ENCODE measurements at places on chromosomes 3 and 15. TPM values are rescaled to one million over a fixed set of nuclear protein-coding genes. Genes with fewer than 3 reads are reported as not detected.

C2CD4B gene
- 0.96 TPM for total RNA-seq

NANOGP8 gene
- total RNA-seq = 2.1 TPM

SEMA6D gene
- total RNA-seq = 2.0 TPM

SLC15A2 gene
- 3.8 TPM for total RNA-seq

GOLGA8A gene
- total RNA-seq = 37.2 TPM

MFN1 gene
- total RNA-seq = 46.6 TPM

CLDN16 gene
- not detected for total RNA-seq

CAMKV gene
- total RNA-seq = 56.6 TPM

DNA sequence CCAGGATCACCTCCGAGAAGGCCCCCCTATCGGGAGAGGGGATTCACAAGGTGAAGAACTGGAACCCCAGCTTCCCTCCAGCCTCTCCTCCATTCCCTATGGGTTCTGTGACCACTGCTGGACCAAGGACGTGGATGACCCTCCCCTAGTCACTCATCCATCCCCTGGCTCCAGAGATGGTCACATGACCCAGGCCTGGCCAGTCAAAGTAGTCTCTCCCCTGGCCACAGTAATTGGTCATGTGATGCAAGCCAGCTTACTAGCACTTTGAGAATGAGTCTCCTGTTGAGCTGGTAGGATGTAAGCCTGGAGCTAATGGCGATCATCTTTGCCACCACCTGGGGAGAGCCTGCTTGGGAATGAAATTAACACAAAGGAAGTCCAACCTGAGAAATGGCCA is 3.9 kb downstream of the CAMK1 start:
- no peak overlapping the region for H3K27ac ChIP-seq
- DNase-seq = no peak
- peaks cover 59% of the 10 kb centered on the region for H3K27me3 ChIP-seq
- H3K4me1 ChIP-seq = peaks cover 15% of the 10 kb centered on the region
- no peak overlapping the region for H3K4me3 ChIP-seq
- H3K36me3 ChIP-seq = no peaks in the 10 kb centered on the region

- no peak for DNase-seq
- H3K27me3 ChIP-seq = no peaks in the 10 kb centered on the region
- H3K4me1 ChIP-seq = peaks cover 58% of the 10 kb centered on the region
- H3K4me3 ChIP-seq = peak overlapping the region; percentile 51
- 0 out of 2 replicates have a peak, but pooled peaks cover 4% of the 10 kb centered on the region for H3K36me3 ChIP-seq
Measured at GRCh38 chr3:180116658-180117057, 79.9 kb upstream of the PEX5L start.

DNA sequence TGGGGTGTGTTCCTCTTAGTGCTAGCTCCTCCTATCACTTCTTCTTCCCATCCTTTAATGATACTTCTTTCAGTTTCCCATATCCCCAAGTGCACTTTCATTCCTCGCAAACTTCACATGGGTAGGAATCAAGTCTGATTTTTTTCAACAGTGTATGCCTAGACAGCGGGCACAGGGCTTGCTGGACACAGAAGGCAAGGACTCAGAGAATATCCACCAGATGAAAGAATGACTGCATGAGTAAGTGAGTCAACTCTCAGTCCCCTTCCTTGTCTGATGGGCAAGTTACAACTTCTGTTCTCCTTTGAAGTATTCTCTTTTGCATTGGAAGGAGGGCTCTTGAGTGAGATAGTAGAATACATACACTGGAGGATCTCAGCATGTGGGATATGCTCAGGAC is 3.1 kb upstream of the SQOR start:
- DNase-seq = no peak
- H3K27ac ChIP-seq = no peak overlapping the region
- H3K4me1 ChIP-seq = peaks cover 7% of the 10 kb centered on the region
- H3K27me3 ChIP-seq = peaks cover 56% of the 10 kb centered on the region
- H3K36me3 ChIP-seq = peaks cover 4% of the 10 kb centered on the region

DNA sequence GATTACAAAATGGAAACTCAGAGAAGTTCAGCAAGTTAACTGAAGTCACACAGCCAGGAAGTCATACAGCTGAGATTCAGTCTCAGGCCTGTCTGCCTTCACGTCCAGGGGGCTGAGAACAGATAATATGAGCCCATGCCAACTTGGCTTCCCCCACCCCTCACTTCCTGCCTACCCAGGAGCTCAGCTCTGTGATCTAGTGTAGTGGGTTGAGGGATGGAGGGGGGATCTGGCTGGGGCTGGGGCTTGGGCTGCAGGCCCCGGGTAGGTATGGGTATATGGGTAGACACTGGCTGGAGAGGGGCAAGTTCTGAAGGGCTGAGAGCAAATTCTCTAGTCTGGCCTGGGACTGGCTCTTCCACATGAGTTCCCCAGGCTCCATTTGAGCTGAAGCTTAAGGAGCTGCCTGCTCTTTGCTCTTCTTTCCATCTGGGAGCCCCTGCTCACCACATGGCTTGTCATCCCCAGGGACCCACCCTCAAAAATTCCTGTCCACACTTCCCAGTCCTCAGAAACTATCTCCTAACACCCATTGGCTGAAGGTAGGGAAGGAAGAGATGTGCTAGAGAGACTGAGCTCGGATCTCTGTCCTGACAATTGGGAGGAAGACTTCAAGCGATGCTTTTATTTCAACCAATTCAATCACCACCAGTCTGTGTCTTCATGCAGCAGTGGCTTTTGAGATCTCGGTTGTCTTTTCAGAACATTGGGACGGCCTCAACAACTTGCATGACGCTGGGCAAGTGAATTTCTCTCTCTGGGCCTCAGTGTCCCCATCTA is 2.0 kb downstream of the RASGRF1 start:
- peaks cover 6% of the 10 kb centered on the region for H3K4me1 ChIP-seq
- DNase-seq = no peak
- H3K27me3 ChIP-seq = peaks cover 100% of the 10 kb centered on the region
- H3K27ac ChIP-seq = no peak overlapping the region
- H3K36me3 ChIP-seq = no peaks in the 10 kb centered on the region

- peaks cover 7% of the 10 kb centered on the region for H3K4me1 ChIP-seq
- peak; percentile 54 for DNase-seq
Measured at GRCh38 chr15:82081914-82082762, 36.3 kb upstream of the MEX3B start.

DNA sequence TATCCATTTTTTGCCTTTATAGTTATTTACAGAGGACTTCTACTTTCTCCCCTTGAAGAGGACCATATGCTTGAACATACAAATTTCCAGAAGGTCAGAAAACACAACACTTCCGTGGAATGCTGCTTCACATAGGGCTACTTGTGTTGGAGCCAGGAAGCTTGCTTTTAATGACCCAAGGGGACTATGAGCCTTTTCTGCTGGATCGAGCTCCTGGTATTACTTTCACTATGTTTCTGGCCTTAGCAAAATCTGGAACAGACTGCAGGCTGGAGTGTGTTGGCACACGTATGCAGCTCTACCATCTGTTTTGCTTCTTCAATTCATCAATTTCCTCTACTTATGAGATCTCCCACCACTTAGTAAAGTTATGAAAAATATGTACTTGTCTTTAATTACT is 69.3 kb upstream of the CBLB start:
- H3K4me1 ChIP-seq = peaks cover 20% of the 10 kb centered on the region
- H3K27me3 ChIP-seq = no peaks in the 10 kb centered on the region
- H3K36me3 ChIP-seq = no peaks in the 10 kb centered on the region
- no peak overlapping the region for H3K27ac ChIP-seq

GRCh38 chr3:20552605-20553275 is 366.7 kb upstream of the SGO1 start:
- H3K27me3 ChIP-seq = no peaks in the 10 kb centered on the region
- H3K36me3 ChIP-seq = peaks cover 10% of the 10 kb centered on the region
- H3K27ac ChIP-seq = no peak overlapping the region
- no peak overlapping the region for H3K4me3 ChIP-seq
- no peak for DNase-seq

DNA sequence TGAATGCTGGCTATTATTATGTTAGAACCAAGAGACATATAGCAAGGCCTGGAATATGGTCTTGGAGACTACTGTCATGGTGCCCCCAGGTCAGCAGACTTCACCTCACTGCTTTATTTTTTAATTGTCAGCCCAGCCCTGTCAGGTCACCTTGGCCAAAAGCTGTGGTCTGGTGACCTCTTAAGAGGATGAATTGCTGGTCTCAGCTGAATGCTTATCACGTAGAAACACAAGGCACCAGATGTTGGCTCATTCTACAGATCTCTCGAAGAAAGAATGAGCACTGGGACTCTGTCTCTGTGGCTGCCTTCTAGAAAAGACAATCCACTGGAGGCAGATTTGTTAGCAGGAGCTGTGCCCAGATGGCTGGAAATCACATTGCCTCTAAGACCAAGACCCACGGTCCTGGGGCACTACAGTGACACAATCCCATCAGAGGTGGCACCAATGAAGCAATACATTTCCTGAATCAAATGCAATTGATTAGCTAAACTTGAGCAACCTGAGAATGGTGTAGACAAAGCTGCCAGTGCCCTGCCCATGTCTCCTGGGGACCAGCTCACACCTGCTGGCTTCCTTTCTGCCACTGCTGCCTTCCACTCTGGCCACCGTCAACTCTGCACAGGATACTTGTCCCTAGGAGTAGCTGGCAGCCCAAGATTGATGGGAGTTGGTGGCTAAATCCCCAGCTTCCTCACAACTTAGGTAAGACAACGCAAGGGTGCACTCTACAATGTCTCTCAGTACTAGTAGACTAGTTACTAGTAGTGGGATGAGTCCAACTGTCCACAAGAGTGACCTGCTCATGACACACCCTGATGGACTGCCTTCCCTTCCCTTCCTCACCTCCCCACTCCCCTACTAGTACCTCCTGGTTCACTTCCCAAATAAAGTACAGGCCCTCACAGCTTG is 384.9 kb upstream of the PROK2 start:
- H3K4me1 ChIP-seq = peaks cover 7% of the 10 kb centered on the region
- no peak for DNase-seq
- H3K27ac ChIP-seq = no peak overlapping the region
- H3K27me3 ChIP-seq = no peaks in the 10 kb centered on the region

- no peaks in the 10 kb centered on the region for H3K27me3 ChIP-seq
- H3K4me1 ChIP-seq = peaks cover 20% of the 10 kb centered on the region
- peak overlapping the region; percentile 74 for H3K27ac ChIP-seq
- no peak for DNase-seq
- H3K4me3 ChIP-seq = no peak overlapping the region
Measured at GRCh38 chr3:37898424-37898823, 36.7 kb downstream of the CTDSPL start.

- H3K4me3 ChIP-seq = no peak overlapping the region
- no peaks in the 10 kb centered on the region for H3K27me3 ChIP-seq
- DNase-seq = no peak
- no peaks in the 10 kb centered on the region for H3K4me1 ChIP-seq
- H3K36me3 ChIP-seq = no peaks in the 10 kb centered on the region
Measured at GRCh38 chr3:139281096-139281495, 62.7 kb upstream of the MRPS22 start.

DNA sequence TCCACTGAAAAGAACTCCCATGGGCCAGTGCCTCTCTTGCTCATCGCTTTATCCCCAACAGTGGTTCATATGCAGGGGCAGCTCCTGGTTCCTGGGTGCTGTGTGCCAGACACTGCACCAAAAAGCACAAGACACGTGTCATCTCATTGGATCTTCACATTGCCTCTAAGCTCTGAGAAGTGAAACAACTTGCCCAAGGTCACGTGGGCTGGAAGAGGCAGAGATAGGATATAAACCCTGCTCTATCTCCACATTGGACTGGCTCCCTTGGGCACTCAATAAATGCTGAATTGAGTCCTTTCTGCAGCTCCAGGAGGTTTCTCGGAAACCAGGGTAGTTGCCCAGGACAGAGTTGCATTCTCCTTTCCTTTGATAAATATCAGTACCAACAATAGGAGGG is 88.1 kb downstream of the SRGAP3 start:
- H3K27ac ChIP-seq = no peak overlapping the region
- no peak overlapping the region for H3K4me3 ChIP-seq
- H3K27me3 ChIP-seq = no peaks in the 10 kb centered on the region
- DNase-seq = no peak

GRCh38 chr3:3196148-3196861 is 16.8 kb upstream of the CRBN start:
- peak; percentile 30 for DNase-seq
- H3K36me3 ChIP-seq = no peaks in the 10 kb centered on the region
- H3K27ac ChIP-seq = no peak overlapping the region
- H3K4me1 ChIP-seq = no peaks in the 10 kb centered on the region
- H3K4me3 ChIP-seq = no peak overlapping the region

DNA sequence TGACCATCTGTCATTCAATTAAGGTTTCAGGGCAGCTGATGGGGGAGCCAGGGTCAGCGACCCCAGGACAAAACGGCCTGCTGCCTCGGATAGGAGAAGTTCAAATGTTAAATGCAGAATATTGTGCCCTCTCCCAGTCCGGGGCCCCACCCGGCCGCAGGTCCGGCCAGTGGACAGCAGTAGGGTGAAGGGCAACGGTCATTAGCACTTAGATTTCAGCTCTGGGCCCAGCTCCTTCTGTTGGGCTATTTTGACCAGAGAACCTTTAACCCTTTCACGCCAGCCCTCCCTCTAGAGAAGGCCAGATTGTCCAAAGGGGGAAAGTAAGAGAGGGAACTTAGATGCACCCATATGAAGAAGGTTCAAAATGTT is 16.1 kb upstream of the ONECUT1 start:
- no peak for DNase-seq
- H3K36me3 ChIP-seq = peaks cover 24% of the 10 kb centered on the region
- H3K4me1 ChIP-seq = peaks cover 57% of the 10 kb centered on the region
- H3K27ac ChIP-seq = no peak overlapping the region
- H3K27me3 ChIP-seq = peaks cover 28% of the 10 kb centered on the region

DNA sequence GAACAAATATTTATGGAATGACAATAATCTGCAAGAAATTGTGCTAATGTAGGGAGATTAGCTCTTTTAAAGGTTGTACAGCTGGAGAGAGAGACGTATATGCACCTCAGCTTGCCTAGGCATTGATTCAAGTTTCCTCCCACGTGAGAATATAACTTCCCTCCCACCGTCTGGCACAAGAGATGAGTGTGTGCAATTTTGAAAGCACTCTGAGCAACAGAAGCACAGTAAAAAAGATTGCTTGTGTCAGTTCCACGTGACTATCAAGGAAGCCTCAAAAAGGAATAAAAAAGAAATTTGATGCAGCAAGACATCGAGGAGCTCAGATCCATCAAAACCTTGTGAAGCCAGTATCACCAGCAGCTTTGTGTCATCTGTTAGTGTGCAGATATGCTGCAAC is 435.3 kb downstream of the TUSC7 start:
- no peaks in the 10 kb centered on the region for H3K36me3 ChIP-seq
- no peak overlapping the region for H3K27ac ChIP-seq
- H3K4me3 ChIP-seq = no peak overlapping the region
- no peak for DNase-seq
- H3K27me3 ChIP-seq = no peaks in the 10 kb centered on the region

GRCh38 chr3:70737666-70738290 is 425.3 kb upstream of the MDFIC2 start:
- H3K4me3 ChIP-seq = no peak overlapping the region
- peaks cover 9% of the 10 kb centered on the region for H3K4me1 ChIP-seq
- no peak for DNase-seq
- no peaks in the 10 kb centered on the region for H3K36me3 ChIP-seq

- H3K4me1 ChIP-seq = no peaks in the 10 kb centered on the region
- H3K36me3 ChIP-seq = no peaks in the 10 kb centered on the region
- H3K27ac ChIP-seq = no peak overlapping the region
Measured at GRCh38 chr3:12356175-12356574, 67.3 kb downstream of the PPARG start.

Measured in WTC11 (cell line).